ENCODE measurements at places on chromosomes 2 and 18.

DNA sequence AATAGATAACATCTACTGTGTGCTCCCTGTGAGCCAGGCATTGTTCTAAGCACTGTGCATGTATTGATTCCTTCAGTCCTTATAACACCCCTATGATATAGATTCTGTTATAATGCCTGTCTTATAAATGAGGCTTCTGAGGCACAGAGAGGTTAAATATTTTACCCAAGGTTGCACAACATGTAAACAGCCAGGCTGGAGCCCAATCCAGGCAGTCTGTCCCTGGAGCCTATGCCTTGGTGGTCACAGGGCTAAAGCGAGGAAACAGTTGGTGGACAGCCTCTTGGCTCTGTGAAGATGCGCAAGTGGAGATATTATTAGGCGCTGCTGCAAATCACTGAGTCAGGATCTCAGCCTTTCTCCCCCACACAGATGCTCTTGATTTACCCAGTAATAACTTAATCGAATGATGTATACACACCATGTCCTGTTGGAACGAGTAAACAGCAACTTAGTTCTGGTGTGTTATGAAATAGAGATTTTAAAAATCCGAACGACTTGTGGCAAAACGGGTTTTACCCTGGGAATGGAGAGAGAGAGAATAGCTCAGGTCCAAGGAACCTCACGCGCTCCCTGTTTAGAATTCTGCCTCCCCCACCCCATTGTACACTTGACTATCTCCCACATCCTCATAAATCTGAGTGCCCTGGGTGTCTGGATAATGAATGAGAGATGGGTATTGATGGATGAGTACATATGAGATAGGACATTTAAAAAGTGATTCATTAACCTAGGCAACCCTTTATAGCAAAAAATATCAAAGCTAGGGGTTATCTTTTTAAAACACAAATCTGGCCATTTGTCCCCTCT, 231.9 kb downstream of the BCL2 start:
- no peak for DNase-seq

DNA sequence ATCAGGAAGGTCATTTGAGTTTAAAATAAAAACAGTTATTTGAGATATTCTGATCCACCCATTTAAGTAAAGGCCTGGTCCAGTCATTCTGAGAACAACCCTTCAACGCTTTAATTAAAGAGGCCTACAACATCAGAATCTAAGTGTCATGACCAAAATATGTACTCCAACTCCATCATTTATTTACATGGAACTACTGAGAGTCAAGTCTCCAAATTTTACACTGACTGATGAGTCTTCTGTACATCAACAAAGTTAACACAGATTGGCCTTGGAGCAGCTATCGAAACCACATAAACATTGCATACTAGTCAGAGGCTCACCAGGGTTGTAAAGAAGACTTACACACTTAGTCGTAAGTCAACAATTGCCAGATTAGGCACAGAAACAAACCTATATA, 37.1 kb downstream of the PIEZO2 start:
- no peak for DNase-seq

DNA sequence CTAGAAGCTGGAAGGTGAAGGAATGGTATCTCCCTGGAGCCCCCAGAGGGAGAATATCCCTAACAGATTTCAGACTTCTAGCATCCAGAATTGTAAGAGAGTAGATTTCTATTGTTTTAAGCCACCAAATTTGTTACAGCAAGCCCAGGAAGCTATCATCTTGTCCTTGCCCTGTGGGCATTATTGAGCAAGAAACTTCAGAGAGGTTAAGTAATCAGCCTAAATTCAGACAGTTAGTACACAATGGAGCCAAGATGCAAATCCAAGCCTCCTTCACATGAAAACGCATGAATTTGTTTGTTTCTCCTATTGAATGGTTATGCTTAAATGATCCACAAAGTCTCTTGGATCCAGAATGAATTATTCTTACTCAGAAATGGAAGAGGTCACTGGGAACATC, 55.2 kb upstream of the TRIB2 start:
- no peak for DNase-seq

DNA sequence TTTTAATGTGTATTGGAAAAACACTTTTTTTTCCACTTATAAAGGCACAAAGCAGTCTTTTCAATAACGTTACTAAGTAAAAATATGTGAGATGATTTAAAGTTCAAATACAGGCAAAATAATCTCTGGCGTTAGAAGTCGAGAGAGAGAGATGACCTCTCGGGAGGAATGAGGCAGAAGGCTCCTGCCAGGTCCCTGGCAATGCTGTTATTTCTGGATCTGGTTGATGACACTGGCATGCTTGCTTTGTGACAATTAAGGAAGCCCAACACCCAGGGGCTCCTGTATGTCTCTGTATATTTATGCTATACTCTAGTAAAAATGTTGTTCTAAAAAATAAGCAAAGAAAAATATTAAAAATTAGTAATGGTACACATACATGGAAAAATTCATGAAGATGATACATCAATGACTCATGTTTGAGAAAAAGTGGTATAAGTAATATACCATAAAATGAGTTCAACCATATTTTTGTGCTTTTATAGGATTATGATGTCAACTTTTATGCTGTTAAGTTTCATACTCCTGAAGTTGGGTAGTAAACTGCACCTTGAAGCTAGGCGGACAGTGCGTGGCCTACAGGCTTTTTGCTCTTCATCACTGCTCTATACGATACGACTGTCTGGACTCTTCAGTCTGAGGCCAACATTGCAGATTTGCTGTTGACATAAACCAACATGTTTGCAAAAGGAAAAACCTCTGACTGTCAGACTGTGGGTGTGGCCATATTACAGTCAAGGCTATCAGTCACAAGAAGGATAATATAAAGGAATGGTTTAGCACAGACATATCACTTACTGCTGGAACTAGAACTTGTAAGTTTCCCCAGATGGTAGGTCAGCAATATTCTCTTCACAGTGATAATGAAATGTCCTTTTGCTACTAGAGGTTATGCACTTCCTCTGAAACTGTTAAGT, 19.8 kb downstream of the VPS4B start:
- DNase-seq = no peak

DNA sequence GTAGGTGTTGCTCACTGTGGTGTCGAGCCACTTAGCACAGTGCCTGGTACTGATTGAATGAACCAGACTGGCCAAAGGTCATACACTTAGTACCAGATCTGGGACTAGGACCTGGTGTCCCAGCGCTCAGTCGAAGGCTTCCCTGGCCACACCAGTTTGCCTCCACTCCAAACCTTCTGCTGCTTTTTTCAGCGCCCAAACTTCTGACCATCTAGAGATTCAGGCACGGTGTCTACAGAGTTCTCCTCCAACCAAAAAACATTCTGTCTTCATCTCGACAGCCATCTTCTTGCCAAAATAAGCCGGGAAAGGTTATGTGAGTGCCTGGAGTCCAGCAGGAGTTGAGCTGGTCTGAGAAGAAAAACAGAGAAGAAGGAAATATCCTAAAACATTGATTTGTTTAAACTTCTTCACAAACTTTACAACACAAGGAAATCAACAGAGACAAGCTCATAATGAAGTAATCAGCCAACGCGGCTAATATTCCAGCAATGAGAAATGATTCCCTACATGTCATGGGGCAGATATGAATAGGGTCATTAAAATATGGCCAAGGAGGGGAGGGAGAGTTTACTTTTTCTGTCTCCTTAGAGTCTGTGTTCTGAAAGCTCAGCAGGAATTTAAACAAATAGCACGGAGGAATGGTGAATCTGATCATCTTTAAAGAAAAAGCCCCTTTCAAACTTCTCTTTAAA, 2.3 kb upstream of the GLI2 start:
- no peak for DNase-seq

DNA sequence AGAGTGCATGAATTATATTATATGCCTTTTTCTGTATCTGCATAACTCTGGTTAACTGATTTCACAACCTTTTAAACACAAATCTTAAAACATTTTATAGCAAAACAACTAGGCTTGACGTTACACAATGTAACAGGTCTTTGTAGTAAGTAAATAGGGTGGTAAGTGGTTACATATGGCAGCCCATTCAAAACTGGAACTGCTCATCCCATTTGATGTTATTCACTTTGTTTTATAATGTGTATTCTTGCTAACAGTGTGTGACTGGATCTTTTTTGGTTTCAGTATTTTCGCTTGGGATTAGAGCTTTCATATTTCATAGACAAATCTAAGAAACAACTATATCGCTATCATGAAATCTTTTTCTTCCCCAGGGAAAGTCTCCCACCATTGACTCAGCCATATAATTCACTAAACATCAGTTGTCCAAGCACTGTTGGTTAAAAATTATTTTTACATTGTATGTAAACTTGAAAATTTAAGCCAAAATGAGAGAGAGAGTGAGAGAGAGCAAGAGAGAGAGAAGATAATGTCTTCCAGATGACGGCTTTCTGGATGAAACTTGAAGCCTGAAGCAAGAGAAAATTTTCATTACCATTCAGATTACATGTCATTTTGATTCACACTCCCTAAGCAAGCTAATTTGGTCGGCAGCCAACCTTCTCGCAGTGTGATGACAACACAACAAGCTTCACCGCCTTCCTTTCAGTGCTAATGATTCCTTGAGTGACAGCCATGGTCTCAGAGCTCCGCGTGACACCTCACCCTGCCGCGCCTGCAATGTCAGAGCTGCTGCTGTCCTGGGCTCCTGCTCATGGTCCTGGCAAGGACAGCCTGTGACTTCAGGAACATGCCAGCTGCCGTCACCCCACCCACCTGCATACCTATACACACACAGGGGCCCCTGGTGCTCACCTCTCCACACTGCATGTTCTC, 946.9 kb upstream of the SOX11 start:
- DNase-seq = no peak

DNA sequence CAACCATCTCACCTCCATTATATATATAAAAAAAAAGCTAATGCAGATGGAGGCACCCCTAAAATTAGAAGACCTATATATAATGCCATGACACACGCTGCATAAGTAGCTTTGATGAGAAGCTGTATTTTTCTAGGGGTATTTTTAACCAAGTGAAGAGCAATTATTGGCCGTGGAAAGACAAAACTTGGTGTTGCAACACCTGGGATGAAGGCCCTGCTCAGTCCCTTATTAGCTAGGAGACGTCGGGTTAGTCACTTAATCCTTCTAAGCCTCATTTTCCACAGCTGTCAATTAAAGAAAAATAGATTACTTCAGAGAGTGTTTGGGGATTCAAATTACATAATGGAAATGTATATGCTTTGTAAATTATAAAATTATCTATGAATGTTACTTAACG, 63.0 kb downstream of the WDR75 start:
- DNase-seq = no peak

GRCh38 chr2:42089340-42089925, 41.6 kb downstream of the PKDCC start:
- peak; percentile 84 for DNase-seq

DNA sequence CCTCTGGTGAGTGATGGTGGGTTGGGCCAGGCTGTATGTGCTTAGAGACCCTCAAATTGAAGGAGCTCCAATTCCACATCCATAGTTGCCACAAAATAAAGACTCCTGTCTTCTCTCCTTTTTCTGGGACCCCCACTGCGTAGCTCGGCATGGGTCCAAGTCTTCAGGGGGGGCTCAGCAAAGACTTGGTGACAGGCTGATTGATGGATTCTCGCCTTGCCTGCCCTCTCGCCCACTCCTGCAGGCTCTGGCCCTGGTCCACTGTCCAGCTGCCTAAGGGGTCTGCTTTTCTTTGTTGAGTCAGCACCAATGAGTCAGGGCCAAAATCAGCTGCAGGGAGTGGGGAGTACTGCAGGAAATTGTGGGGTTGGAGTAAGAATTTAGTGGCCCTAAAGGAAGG, 21.5 kb downstream of the RPL37A start:
- DNase-seq = no peak

- no peak for DNase-seq
Observed at GRCh38 chr18:36360256-36360909, 62.9 kb downstream of the FHOD3 start.

DNA sequence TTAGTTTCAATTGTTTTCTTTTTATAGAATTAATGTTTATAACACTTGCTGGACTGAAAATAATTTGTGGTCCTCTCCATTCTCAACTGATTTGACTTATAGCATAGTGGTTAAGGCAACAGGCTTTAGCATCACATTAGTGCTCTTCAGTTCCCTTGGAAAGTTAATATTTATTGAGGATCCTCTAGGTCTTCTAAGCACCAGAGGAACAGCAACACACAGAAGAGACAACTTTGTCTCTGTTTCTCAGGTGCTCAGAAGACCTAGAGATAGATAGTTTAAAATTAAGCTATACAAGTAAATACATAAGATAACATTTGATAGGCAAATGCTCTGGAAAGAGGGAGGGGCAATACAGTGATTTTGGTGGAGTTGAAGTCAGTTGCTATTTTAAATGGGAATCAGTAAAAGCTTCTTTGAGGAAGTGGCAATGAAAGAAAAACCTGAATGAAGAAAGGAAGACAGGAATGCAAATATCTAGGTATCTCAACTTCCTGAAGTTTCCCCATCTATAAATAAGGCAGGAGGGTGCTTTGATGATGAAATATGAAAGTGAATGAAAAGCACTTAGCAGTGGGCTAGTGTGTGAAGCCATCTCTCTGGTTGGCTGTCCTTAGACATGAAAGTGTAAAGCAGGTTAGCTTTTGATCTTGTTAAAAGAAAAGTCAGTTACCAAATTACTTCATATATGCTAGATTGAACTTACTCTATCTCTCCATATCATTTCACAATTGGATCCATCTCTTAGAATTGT, 7.9 kb downstream of the NEUROD1 start:
- no peak for DNase-seq

DNA sequence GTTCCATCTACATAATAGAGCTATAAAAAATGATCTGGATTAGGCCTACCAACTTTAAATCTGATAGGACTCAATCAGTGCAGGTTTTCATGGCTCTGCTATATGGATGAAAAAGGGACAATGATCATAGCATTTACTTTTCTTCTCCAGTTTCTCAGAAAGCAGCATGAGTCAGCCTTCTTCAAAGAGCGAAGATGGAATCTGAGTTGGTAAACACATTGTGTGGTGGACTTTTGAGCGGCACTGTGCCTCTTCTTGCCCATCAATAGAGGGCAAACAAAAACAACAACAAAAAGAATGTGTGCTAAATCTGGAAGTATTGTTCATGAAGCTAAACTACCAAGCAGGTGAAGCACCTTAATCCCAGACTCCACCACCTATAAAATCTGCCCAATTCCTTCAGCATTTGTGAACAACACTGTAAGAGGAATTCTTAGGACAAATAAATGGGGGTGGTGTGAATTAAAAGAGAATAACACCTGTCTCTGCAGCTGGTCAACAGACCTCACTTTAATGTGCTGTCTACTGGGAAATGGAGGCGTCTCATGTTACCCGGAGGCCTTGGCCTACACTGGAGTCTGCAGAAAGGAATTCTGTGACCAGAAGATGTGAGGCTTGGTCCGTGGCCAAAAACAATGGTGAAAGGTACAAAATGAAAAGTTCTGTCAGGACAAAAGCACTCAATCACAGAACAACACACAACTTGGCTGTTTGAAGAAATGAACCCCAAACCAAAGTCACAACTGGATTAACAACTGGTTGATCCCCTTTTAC, 609.0 kb downstream of the IRS1 start:
- no peak for DNase-seq

All from GM03348 (cell line).